ENCODE measurements at places on chromosomes 11 and 22.

GRCh38 chr11:129881570-129882170 lies 13.7 kb downstream of the NFRKB start:
- no peak for DNase-seq

GRCh38 chr11:124746621-124747243 lies 5.3 kb downstream of the VSIG2 start:
- DNase-seq: no peak

DNA sequence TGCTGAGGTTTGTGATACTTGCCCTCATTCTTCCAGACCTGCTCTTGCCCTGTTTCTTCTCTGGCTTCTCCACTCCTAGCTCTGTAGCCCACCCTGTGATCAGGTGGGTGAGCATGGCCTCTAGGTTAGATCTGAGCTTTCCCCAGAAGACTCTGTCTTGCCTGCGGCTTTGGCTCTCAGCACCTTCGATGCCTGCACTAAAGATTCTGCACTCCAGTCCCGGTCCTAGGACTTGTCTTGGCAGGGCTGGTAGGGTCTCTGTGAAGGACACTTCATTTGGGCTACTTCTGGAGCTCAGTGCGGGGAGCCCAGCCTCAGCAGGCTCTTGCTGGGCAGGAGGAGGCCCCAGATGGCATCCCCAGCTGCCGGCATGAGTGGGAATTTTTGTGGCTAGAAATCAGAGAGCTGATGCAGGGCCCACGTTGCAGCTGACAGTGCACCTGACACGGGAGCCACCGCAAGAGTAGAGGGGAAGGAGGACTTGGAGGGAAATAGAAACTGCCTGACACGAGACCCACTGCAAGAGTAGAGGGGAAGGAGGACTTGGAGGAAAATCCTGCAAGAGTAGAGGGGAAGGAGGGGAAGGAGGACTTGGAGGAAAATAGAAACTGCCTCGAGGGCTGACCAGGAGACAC lies 226.9 kb upstream of the B3GAT1 start:
- no peak for DNase-seq

DNA sequence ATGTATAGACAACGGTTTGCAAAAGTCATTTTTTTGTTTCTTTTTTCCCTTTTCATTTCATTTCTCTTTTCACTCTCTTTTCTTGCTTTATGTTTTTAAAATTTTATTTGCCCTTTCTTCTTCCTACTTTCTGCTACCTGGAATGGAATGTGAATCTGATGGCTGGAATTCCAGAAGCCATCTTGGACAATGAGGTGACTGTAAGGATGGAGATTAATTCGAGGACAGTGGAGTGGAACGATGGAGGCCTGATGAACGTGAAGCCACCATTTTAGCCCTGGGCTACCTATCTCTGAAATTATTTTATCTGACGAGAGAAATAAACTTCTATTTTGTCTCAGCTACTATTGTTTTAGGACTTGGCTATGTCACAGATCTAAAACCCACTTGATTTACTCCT lies 2.8 kb upstream of the POLA2 start:
- DNase-seq: no peak

DNA sequence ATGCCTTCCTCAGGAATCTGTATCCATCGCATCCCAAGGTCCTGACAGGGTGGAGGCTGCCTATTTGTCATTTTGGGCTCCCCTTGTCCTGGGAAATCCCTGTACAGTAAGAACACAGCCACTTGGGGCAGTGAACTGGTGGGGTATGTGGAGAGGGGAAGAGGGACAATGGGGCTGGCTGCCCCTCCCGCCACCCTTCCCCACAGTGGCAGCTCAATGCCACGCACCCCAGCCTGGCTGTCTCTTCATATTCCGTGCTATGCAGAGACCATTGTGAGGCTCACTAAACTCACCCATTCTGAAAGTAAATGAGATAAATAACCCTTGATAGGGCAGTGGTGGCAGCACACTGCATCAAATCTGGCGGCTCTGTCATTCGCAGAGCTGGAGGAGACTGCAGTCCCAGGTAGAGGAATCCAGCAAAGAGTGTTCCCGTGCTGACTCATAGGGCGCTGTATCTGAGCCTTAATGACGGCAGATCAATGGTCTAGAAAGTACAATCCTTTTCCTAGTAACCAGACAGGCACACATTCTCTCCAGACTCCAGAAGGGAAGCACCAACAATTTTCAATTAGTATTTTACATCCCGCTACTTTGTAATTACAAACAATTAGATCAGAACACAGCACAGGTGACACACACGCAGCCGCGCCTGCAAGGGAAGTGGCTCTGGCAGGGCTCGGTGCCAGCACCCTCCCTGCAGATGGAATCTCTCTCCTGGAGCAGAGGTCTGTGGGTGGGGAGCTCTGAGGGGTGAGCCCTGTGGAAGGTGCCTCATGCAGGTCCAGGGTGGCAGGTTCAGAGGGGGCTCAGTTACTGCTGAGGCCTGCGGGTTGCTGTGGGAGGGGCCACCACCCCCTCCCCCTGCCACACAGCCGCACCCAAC lies 167.9 kb upstream of the B3GAT1 start:
- DNase-seq: no peak

DNA sequence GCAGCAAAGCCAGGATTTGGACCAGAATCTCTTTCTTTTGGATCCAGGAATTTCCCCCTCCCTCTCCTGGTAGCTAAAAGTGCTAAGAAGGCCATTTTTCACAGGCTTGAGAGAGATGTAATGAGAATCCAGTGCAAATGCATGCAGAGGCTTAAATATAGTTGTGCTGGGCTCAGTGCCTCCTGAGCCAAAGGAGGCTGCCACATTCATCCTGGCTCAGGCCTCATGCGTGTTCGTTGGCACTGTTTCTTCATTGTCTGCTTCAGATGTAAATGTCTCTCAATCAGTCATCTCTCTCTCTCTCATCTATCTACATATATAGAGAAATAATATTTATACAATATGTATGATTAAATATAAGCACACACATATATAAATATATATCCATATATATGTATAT lies 83.6 kb downstream of the INSC start:
- DNase-seq: no peak

DNA sequence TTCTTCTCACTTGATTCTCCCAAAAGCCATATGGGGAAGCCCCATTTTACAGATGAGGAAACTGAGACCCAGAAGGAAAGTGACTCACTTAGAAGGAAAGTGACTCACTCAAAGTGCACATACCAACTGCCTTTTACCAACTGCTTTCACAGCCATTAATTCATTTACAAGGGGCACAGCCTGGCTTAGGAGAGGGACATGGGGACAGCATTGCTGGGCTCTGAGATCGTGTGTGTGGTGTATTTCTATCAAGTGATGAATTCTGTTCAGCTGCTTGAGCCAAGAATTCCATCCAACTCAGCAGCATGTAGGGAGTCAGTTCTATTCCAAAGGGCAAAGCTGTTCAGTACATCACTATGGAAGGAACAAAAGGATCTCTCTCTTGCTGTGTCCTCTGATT lies 23.5 kb upstream of the PAK1 start:
- DNase-seq: no peak

- DNase-seq: no peak
These were observed 45.1 kb upstream of the LMO2 start for GRCh38 chr11:33936725-33937604.

DNA sequence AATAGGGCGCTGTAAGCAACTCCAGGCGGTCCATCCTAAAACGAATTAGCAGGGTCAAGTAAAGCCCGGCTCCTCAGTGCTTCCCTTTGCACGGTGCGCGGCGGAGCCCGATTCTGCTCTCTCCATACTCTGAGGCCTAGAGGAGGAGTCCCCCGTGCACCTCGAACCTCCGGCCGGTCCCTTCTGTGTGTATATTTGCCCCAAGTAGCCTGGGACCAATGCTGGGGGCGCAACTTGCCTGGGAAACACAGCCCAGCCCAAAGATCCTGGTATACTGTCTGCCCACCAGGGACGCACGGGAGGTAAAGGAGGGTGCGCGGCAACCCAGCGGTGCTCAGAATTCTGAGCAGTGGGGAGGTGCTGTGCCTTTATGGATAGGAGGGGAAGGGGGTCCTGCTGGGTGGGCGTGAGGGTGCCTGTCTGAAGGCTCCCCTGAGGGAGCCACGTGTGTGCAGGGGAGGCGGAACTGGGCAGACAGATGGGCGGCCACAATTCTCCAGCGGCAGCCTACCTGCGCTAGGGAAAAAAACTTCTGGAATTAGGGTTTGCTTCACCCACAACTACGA lies 4.8 kb upstream of the TBX1 start:
- DNase-seq: no peak

DNA sequence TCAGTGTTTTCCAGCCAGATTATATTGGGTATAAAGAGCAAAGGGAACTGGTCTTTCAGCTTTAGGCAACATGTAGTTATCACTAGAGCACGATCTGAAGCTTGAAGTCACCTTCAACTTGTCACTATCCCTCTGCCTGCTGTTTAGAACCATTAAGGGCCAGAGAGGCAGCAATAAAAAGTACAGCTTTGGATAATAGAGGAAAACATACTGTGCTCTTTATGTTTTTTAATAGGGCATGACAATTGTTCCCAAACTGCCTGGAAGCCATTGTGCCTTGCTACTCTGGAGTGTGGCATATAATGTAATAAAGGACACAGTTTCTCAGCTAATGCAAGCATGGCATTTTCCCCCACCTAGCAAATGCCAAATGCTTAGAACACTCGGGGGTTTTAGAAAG lies 1912.0 kb upstream of the RAG2 start:
- DNase-seq: no peak

- DNase-seq: no peak
These were observed 21.3 kb downstream of the MYO18B start for GRCh38 chr22:25763239-25763777.

DNA sequence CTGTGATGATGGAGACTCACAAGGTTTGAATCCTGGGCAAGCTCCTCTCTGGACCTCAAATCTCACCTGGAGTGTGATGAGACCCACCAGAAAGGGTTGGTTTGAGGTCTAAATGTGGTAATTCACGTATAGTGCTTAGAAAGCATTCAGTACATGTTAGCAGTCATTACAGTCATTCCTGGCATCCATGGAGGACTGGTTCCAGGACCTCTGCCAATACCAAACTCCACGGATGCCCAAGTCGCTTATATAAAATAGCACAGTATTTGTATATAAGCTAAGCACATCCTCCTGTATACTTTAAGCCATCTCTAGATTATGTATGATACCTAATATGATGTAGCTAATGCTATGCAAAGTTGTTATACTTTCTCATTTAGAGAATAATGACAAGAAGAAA lies 67.6 kb upstream of the CYP2D6 start:
- DNase-seq: no peak

GRCh38 chr11:36777311-36777710 lies 179.3 kb upstream of the RAG2 start:
- DNase-seq: no peak

DNA sequence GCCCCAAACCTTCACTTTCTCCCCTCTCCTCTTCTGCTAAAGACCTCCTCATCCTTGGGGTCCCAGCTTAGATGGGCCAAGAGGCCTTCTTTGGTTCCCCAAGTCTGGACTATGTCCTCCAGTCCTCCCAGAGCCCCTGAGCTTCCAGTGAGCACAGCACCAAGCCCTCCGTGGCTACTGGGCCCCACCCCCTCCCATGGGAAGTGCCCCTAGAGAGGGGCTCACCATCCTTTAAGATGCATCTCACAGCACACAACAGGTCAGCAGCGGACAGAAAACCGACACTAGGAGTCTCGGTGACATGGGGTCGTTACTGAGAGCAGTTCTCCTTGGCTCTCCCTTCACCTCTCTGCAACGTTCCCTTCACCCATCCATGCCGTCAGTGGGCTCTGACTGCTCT lies 2.7 kb downstream of the LRRC32 start:
- no peak for DNase-seq

DNA sequence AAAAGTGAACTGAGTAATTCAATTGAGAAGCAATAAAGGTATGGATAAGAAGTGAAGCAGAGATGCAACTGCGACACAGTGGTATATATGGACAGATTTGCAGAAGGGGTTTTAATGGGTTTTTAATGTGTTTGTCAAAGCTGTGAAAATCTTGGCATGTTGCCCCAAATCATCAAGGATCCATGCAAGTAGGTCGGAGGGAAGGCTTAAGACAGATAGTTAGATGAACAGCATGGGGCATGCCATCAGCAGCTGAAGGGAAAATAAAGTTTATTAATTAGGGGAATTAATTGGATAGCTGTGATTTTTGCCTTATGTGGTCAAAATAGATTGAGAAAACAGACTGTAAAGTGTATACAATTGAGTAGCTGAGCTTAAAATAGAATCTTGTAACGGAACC lies 840.1 kb downstream of the JRKL start:
- no peak for DNase-seq

DNA sequence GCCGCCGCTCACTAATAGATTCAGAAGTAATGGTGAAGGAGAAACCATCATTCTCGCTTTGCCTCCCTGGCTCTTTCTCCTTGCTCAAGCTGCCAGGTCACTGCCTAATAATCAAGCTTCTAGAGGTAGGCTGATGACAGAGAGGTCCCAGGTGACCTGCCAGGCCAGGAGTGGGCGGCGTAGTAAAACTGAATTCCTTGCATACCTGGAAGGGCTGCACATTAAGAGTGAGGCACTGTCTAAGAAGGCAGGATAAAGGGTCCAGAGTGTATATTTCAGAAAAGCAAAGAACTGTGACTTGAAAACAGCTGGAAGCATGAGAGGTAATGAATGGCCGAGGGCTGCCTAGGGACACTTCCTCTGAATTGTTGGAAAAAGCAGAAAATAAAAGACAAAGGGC lies 4.1 kb downstream of the SYT13 start:
- DNase-seq: no peak

DNA sequence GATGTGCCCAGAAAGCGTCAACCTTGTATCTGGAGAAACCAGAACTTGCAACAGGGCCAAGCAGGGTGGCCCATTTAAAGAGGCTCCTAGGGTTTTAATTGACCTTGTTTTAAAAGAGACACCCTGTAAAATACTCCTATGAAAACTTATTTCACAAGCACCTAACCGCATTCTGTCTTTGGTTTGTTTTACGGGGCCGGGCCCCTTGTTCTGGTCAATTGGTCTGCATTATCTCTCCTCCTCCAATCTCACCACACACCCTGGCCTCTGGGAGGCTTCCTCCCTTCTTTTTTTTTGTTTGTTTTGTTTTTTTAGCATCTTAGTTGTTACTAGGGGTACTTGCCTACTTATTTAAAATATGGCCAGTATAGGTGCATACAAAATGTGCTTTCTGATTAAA lies 4.7 kb downstream of the EHF start:
- DNase-seq: no peak

- DNase-seq: no peak
These were observed 70.6 kb upstream of the ZC3H12C start for GRCh38 chr11:110022548-110022947.

DNA sequence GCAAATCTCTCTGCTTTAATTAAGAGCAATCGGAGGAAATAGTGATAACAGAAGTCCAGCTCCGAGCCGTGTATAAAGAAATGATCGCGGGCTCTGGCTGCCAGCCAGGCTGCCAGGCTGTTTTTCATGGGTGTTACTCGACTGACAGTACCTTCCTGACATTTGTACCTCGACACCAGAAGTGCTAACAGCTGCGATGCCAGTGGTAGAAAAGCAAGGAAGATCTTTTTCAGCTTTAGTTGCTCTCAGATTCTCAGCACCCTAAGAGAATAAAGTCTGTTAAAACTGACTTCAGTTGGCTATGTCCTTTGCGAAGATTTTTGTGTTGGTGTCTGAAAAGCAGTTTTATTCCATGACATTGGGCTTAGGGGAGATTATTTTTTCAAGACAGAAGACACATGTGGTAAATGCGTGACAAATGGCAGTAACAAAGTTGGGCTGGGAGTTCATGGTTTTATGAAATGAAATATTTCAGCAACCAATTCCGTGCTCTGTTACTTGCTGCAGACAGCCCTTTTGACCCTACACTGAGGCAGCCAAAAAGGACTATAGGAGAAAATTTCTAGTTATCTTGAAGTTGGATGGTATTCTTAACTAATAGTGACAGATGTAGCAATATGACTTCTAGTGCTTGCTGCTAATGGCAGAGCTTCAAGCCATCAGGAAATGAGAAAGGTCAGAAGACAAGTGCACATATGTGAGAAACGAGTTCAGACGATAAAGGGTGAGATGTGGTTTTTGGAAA lies 296.2 kb downstream of the CNTN5 start:
- no peak for DNase-seq
